ENCODE measurements at places on chromosomes 4 and X.

- DNase-seq, result no peak
These were observed 66.5 kb downstream of the SLIT2 start for GRCh38 chr4:20318001-20318908.

DNA sequence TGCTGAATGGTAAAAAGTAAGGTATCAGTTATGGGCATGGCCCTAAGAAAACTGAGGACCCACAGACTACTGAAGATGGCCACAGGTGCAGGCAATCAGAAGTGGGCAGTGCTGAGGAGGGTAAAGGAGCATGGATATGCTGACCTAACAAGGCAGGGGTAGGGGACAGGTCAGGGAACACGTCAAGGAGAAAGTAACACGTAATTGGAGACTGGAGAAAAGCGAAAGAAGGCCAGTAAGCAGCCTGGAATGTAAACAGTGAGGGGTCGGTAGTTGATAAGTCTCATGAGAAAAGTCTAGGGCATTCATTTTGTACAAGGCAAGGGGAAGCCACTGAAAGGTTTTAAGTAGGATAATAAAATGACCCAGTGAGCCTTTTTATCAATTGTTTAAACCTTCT is 153.3 kb downstream of the PRDM5 start:
- no peak for DNase-seq

GRCh38 chr4:181181331-181181730 is 1061.9 kb upstream of the TENM3 start:
- DNase-seq, result no peak

DNA sequence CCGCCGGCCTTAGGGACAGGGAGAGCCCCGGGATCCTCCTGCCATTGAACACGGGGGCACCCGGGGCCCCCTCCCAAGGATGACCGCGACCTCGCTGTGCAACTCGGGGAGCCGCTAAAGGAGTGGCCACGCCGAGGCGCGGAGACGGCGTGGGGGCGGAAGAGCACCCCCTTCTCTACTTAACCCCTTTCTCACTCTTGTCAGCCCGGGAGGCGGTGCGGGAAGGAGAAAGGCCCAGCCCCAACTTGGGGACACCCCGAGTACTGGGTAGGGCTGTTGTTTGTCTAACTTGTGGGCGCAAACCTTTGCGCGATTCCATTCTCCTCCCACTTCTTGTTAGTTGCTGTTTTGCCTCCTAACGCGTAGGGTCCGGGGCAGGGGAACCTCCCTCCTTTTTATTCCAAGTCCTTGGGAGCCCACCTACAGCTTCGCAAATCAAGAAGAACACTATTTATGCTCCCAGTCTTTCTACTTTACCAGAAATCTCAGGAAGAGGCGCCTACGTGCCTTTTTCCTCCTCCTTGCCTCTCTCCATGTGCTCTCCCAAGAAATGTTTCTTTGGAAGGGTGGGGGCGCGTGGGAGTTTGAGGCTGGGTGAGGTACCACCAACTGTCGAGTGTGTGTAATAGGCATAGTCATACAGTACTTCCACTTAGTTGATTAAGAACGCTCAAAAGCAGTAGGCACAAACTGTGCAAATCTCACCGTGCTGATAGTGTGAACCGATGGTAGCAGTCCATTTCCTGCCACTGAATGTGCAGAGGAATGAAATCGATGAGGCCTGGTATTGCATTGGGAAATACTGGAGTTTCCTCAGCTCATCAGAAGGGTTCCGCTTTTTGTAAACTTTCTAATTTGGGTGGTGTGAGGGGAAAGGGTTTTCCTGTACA is 813 bp downstream of the DIAPH2 start:
- DNase-seq, result no peak

DNA sequence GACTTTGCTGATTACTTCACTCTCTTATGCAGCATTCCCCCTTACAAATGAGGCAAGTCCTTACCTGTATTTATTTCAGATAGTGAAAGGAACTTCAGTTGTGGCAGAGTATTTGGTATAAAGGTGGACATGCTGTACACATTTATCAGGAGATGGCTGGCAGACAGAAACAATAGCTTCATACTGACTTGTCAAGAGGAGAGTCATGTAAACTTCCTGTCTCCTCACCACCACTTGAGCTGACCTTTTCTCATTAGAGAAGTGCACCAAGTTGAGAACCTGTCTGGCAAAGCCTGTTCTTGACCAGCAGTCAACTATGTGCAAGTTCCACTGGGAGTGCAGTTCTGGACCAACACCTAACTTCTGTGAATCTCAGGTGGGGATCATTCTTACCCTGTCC is 80.8 kb downstream of the LARP1B start:
- no peak for DNase-seq

GRCh38 chr4:65580551-65580950 is 89.7 kb downstream of the EPHA5 start:
- DNase-seq, result peak; percentile 4

DNA sequence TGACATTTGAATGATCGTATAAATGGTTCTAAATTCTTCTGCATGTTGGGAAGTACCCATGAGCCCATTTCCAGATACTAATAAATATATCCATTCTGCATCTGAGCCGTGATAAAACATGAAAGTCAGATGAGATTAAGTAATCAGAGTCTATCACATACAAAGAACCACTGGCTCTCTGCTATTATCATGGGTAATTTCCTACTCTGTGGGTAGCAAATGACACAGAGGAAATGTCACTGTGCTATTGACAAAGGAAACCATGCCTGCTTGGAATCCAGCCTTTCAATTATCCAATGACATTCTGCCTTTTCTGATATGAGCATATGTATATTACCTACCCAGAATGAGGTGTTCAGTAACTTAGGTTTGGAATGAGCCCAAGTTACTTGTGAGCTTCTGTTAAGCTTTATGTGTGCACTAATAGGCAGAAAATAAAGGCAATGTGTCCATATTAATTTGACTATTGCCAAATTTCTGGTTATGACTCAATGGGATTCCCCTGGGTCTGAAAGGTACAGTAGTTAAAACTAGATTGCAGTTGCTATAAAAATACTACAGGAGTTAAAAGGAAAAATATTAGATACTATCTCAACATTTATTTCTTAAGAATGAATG is 238.7 kb upstream of the KCNIP4 start:
- DNase-seq, result no peak

DNA sequence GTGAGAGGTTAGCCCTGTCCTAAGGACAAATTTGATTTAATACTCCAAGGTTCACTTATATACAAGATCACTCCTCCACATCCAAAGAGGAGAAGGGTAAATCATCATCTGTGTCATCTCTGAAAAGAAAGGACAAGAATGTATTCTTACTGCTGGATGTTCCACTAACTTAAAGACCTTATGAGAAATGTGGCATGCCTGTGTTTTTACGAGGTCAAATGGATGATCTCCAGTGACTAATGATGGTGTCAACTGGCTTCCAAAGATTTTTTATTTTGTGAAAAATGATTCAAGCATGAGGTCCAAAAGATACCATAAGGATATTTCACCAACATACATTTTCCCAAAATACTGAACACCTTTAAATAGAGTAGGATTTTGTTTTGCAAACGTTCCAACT is 143.4 kb downstream of the PTCHD1 start:
- no peak for DNase-seq

- no peak for DNase-seq
These were observed 34.1 kb downstream of the TNIP2 start for GRCh38 chr4:2722033-2722432.

DNA sequence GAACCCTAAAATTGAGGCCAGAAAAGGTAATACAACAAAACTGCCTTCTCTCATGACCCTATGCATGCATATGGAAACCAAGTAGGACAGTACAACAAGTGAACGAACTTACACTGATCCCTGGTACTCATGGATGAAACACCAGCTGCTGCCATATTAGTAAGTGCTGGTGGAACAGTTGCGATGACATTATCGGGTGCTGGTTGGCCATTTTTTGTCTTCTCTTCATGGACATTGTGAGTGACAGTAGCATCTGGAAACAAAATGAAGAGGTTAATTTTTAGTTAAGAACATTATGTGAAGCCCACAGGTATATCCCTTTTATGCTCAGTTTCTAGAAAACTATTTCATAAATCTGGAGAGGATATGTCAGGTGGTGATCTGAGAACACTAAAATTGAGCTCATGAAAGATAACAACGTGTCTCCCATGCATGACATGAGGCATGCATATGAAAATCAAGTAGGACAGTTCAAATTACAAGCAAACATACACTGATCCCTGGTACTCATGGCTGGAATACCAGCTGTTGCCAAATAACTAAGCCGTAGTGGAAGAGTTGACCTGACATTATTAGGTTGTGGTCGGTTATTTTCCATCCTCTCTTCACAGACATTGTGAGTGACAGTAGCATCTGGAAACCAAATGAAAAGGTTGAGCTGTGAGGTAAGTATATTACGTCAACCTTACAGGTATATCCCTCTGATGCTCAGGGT is 74.2 kb upstream of the CT45A1 start:
- no peak for DNase-seq

- no peak for DNase-seq
These were observed 73.1 kb downstream of the GRIA2 start for GRCh38 chr4:157293673-157294072.
